NCI-H1694 (cell line): ENCODE measurements at places on chromosomes 5 and 9.

- DNase-seq = no peak
Observed at GRCh38 chr5:119355244-119355638, 578 bp upstream of the TNFAIP8 start.

DNA sequence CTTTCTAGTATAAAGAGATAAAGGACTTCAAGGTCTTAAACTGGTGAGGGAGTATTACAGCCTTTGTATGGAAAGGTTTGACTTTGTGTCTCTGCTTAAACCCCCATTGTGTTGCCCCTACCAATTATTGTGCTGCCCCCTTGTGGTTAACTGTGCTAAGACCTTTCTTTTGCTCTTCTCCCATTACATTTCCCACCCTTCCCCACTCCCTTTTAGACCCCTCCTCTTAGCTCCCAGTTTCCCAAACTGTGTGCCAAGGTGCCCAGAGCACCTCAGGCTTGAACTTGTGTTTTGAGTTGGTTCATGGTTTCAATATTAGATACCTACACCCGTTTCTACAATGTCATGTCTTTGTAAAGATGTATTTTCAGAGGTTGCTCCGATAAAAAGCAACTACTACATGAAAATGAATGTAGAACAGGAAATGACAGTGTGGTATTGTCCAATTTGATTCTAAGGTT, 2.9 kb downstream of the JAK2 start:
- DNase-seq = peak; percentile 92

DNA sequence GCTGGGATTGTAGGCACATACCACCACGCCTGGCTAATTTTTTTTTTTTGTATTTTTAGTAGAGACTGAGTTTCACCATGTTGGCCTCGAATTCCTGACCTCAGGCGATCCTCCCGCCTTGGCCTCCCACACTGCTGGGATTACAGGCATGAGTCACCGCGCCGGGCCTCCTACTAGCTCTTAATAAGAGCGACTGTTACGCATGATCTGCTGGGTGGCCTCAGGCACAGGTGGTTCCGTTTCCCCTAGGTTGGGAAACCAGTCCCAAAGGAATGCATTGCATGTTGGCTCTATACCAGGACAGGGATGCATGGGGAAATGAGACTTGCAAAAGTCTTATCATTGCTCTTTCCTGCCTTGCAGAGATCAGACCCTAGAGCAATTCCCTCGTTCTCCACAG, 184.7 kb upstream of the PPP1R26 start:
- no peak for DNase-seq

GRCh38 chr9:97363661-97364299, 48.1 kb upstream of the TDRD7 start:
- DNase-seq = no peak

DNA sequence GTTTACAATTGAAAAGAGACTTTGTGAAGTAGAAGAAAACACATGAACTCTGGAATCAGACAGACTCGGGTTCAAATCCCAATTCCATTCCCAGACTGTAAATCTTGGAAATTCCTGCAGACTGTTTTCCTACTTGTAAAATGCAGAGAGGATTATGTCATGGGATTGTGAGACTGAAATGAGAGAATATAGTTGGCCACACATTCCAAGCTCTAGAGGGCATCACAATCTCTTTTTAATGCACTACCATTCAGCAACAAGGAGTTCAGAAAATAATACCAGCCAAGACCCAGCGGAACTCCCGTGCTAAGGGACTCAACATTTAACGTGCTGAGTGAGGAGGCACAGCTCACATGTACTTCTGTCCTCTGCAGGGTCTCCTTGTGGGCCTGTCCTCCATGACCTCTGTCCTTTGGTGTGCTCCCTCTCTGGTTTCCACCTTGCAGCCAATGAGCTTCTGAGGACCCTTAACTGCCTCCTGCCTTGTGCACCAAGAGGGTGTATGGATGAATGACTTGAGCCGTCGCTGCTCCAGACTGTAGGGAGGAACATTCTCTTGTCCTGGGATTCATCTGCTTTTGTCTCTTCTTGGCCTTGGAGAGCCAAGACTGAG, 263.5 kb downstream of the NTRK2 start:
- DNase-seq = no peak

GRCh38 chr9:81989700-81990099, 1.1 kb downstream of the SPATA31D1 start:
- no peak for DNase-seq

DNA sequence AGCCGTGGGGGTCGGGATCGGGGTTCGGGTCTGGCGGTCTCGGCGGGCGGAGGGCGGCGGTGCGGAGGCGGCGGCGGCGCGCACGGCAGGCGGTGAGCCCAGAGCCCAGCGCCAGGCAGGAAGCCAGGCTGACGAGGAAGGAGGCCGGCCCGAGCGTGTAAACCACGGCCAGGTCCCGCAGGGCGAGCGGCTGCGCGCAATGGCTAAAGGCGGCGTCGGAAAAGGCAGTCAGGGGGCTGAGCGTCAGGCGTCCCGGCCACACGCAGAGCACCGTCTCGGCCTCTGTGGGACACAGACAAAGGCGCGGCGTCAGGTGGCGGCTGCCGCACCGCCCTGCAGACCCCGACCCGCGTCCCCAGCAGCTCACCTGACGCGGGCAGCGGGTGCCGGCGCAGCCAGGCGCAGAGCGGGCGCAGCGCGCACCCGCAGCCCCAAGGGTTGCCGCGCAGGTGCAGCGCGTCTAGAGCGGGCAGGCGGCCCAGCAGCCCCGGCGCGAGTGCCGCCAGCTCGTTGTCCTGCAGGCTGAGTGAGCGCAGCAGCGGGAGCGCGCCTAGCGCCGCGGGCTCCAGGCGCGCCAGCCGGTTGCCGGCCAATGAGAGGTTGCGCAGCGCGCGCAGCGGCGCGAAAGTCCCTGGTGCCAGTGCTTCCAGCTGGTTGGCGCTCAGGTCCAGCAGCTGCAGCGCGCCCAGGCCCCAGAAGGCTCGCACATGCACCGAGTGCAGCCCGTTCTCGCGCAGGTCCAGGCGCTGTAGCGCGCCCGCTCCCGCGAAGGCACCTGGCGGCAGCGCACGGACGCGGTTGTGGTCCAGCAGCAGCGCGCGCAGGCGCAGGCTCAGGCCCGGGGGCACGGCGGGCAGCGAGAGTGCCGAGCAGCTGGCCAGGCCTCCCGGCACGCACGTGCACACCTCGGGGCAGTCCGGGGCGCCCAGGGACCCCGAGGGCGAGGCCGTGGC, 671 bp downstream of the LRRC26 start:
- no peak for DNase-seq

GRCh38 chr5:61817472-61818326, 485.6 kb downstream of the ZSWIM6 start:
- peak; percentile 7 for DNase-seq
